ENCODE measurements at places on chromosomes 7 and 10.

DNA sequence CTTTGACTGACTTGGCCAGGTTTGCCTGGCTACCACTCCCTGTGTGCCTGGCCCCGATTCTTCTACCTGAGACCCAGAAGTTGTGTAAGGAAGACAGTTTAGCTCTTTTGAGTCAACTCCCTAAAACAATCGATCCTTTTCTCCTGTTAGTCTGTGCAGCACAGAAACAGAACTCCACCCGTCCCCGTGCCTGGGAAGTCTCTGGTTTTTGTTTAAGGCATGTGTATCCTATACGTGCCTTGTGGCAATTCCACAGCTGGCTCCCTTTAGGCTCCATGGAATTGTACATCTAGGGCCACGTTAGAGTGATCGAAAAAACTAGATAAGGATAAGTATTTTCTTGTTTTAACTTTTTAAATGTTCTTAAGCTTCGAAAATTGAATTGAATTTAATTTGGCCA is 131.6 kb downstream of the BICC1 start:
- no peak for DNase-seq

DNA sequence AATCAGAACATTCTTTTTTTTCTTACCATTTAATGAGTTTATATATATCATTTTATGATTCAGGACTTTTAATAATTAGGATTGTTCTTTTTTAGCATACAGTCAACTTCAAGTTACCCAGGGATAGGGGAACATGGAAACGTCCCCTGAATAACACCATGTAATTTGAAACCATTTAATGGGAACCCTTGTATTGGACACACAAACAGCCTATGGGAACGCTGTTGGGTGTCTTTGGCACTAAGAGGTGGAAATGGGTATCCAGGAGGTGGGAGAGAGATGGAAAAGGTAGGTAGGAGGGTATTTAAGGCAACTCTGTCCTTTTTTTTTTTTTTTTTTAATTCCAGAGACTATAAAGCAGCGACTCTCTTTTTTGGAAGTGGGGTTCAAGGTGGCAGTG is 2.6 kb downstream of the LUC7L2 start:
- no peak for DNase-seq

DNA sequence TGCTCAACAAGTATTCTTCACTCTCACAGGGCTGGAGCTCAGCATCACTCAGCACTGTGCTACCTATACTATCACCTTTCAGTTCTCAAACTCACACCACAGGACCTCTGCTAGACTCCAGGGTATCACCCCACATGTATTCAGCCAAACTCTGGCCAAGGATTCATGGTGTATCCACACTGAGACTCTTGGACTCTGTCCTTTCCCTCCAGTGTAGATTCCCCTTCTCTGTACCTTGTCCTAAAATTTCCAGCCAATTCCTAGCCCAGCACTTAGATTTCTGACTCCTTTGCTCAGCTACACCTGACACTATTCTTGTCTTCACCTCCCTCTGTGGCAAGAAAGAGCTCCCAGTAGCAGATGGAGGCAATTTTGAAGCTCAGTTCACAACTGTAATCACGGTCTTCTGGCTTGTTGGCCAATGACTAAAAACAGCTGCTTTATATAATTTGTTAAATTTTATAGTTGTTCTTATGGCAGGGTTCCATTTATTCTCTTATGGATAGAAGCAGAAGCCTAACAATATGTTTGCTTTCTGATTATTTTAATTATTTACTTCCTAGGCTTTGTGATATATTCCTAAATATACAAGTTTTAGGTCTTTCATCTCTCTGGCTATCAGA is 258.8 kb downstream of the THSD7A start:
- DNase-seq, result no peak

DNA sequence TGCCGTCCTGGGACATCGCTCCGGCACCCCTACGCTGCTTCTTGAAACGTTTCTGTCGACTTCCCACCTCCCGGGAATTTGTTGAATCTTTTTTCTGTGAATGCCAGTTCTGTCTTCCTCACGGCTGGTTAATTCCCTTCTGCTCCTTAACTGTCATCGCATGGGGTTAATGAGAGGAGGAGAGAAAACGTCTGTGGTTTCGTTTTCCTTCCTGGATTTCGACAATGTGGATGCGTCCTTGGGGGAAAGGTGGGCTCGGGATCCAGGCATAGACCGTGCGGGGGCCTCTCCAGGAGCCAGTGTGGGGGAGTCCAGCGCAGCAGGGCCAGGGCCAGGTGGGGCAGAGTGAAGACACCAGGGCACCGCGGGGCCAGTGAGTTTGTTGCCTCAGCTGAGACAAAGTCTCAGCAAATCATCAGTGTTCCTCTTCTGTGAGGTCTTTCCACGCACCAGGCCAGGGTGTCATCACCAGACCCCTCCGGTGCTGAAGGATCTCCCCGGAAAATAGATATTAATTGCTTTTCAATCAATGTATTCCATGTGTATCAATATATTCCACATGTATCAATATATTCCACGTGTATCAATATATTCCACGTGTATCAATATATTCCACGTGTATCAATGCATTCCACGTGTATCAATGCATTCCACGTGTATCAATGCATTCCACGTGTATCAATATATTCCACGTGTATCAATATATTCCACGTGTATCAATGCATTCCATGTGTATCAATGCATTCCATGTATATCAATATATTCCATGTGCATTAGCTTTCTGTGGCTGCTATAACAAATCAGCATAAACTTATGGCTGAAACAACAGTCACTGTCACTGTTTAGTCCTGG is 33.7 kb upstream of the CFAP46 start:
- DNase-seq, result no peak

DNA sequence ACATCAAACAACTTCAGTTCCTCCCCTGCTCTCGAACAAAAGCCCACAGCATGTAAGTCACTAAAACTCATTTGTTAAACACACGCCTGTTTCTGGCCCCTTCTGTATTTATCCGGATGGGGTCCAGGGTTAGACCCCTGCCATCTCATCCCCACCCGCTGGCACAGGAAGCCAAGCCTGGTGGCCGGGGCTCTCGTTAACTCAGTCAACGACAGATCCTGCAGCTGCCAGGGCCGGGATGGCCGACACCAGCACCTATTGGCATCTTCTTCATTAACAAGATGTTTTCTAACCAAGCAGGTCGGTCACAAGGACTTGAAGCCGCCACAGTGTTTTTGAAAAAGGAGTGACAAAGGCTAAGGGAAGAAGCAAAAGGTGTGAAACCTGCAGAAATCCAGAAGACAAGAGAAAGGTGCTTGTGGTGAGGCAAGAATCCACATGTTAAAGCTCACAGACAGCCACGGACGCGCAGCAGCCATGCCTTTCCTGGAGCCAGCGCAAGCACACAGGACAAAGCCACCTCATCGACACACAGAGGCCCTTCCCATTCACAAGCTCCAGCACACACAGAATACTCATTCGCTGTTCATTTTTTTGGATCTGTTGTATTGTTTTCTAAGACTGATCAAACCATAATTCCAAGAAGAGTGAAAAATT is 202.7 kb downstream of the DIP2C start:
- DNase-seq, result no peak

GRCh38 chr10:29977171-29977570 is 82.2 kb downstream of the JCAD start:
- DNase-seq, result no peak

DNA sequence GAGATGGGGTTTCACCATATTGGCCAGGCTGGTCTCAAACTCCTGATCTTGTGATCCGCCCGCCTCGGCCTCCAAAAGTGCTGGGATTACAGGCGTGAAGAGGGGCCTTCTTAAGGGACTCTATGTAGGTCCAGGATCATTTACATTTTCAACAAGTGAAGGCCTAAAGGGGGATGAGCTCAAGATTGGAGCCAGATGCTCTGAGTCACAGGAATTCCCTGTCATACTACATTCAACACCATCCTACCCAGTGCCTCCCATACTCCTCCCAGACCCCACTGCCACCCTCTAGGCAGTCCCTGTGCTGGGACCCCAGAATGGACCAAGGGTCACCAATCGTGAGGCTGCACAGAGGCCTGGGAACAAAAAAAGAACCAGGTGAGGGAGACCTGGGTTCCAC is 29.9 kb downstream of the CYTH3 start:
- DNase-seq, result no peak

DNA sequence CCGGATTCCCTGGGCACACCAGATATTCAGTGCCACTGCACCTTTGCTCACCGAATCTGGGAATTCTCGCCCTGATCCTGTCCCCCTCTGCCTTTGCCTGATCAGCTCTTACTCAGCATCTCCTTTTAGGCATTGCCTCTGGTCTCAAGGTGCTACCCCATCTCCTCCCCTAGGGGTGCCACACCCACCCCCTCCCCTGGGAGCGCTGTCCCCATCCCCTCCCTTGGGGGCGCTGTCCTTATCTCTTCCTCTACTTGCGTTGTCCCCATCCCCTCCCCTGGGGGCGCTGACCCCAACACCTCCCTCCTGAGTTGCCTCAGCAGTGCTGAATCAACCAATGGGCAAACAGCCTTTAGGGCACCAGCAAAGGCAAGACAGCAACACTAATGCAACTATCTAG is 686.9 kb upstream of the FOXK1 start:
- DNase-seq, result no peak

DNA sequence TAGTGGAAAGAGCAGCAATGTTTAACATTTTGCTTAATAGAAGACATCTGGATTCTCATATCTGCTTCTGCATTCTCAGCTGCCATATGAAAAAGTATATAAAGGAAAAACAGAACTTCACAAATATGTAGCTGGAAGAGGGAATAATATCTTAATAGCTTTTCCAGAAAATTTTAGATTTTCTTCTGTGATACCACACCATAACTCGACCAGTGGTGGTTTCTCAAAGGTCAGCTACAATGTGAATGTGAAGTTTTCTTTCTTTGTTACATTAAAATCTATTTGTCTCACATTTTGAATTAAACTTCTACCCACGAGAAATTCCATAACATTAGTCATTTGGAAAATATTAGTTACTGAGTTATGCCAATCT is 339.8 kb downstream of the PARD3 start:
- DNase-seq, result no peak

GRCh38 chr7:3029138-3029537 is 14.5 kb downstream of the CARD11 start:
- DNase-seq, result no peak

GRCh38 chr7:52154382-52154781 is 837.8 kb upstream of the COBL start:
- no peak for DNase-seq

DNA sequence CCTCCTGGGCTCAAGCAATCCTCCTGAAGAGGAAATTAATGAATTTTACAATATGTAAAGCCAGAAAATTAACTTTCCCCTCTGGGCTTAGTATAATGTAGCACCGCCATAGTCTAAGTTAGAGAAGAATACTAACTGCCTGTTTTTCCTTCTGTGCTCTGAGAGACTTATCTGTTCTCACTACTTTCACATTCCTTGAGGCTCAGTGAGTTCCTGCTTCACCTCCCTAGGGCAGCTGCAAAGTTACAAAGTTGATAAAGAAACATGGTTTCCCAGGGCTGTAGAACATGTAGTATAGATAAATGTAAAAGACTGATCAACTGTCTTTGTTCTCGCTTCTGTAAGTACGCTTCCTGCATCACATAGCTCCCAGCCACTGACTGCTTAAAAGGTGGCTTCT is 16.0 kb upstream of the OLAH start:
- DNase-seq, result no peak

- DNase-seq, result no peak
Observed at GRCh38 chr7:990352-990932, 7.5 kb downstream of the CYP2W1 start.

Measured in nucleus accumbens (tissue), 56 donors.